CD8-positive, alpha-beta memory T cell (primary cell): ENCODE measurements at places on chromosomes 12 and 14. TPM values are rescaled to one million over a fixed set of nuclear protein-coding genes. Genes with fewer than 3 reads are reported as not detected.

Gene OR4N2
- not detected for total RNA-seq

Gene ATXN7L3B
- total RNA-seq: 22.5 TPM

Gene FAM161B
- total RNA-seq: 1.7 TPM

Gene AMHR2
- total RNA-seq: not detected

Gene NRXN3
- total RNA-seq: not detected

Gene TMEM121
- total RNA-seq: 17.1 TPM

Gene KLRG1
- total RNA-seq: 11.5 TPM

DNA sequence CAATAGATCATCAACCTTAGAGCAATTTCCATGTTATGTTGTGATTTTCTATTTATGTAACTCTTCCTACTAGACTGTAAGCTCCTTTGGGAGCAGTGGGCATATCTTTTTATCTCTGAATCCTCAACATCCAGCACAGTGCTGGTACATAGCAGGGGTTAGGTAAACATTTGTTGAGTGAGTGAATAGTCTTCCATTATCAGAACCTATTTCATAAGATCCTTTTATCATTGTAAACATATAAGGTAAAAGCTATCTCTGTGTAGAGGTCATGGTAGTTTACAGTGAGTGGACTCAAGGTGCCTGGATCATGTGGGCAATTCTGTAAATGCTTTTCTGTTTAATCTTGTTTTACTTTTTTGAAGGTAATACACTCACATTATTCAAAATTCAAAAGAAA lies 15.1 kb downstream of the FKBP11 start:
- H3K27ac ChIP-seq: no peak overlapping the region
- H3K27me3 ChIP-seq: no peaks in the 10 kb centered on the region
- no peaks in the 10 kb centered on the region for H3K4me1 ChIP-seq
- no peaks in the 10 kb centered on the region for H3K36me3 ChIP-seq
- no peak for DNase-seq
- H3K4me3 ChIP-seq: no peak overlapping the region

DNA sequence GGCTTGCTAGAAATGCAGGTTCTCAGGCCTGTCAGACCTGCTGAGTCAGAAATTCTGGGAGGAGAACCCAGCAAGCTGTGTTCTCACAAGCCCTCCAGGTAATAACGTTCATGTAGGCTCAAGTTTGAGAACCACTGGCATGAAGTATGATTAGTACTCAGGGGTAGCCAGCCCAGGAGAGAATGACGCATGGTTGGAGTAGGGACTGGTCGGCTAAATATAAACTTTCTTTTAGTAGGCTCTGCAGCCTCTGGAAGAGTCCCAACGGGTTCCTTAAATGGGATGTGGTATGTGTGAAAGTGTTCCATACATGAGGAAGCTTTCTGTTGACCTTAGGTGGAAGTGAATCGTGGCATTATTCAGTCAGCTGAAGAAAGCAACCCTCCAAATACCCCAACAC lies 209.3 kb downstream of the SLC41A2 start:
- no peaks in the 10 kb centered on the region for H3K27me3 ChIP-seq
- no peaks in the 10 kb centered on the region for H3K36me3 ChIP-seq
- H3K4me3 ChIP-seq: no peak overlapping the region
- no peak for DNase-seq

DNA sequence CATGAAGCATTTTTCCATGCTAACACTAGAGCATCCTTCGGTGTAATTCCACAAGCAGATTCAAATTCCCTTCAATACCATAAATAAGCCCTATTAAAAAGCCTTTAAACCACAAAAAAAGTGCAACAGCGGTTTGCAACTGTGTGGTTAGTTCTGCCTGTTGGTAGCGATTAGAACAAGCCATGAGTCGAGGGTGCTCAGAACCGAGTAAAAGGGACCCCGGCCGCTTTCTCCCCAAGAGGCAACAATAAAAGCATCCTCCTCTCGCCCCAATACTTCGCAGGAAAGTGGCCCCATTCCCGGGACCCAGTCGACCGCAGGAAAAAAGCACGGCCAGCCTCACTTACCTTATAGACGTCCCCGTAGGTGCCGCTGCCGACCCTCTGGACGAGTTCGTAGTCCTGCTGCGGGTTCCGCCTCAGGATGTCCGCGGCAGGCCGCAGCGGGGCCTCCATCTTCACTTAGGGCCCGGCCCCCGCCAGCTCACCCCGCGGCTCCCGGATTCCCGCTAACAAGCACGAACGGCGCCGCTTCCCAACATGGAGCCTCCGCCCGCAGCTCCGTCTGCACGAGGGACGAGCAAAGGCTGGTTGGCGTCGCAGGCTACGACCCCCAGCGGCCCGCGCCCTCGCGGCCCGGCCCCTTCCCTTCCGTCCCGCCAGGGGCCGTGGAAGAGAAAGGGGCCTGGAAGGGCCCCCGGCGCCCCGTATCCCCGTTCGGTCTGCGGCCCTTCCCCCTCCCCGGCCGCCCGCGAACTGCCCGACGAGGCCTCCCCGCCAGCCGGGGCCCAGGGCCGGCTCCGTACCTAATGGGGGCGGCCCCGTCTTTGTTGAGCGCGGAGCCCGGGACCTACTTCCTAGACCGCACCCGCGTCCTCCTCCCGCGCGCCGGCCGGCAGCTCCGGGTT lies 521 bp downstream of the MAP4K5 start:
- DNase-seq: no peak
- no peaks in the 10 kb centered on the region for H3K27me3 ChIP-seq
- peak overlapping the region; percentile 66 for H3K27ac ChIP-seq
- H3K36me3 ChIP-seq: no peaks in the 10 kb centered on the region
- peak overlapping the region; percentile 74 for H3K4me3 ChIP-seq

- no peaks in the 10 kb centered on the region for H3K27me3 ChIP-seq
- H3K36me3 ChIP-seq: no peaks in the 10 kb centered on the region
- H3K27ac ChIP-seq: no peak overlapping the region
- H3K4me1 ChIP-seq: no peaks in the 10 kb centered on the region
- H3K4me3 ChIP-seq: no peak overlapping the region
These were observed 125.0 kb upstream of the PZP start for GRCh38 chr12:9333161-9333560.

DNA sequence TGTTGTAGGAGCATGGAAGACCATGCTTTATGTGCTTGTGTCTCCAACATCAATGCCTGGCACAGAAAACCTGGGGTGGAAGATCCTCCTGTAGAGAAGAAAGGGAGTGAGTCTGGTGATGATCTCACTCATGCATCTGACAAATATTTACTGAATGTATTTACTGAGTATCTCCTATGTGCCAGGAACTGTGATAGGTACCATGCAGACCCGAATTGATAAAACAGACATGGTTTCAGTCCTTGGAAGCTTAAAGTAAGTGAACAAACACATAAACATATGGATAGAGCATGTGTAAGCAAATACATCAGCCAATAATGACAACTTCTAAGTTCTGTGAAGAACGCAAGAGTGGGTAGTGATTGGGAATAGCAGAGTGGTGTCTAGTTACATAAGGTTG lies 117.0 kb upstream of the CCDC198 start:
- H3K36me3 ChIP-seq: no peaks in the 10 kb centered on the region
- H3K27me3 ChIP-seq: no peaks in the 10 kb centered on the region
- no peak overlapping the region for H3K27ac ChIP-seq
- no peaks in the 10 kb centered on the region for H3K4me1 ChIP-seq

DNA sequence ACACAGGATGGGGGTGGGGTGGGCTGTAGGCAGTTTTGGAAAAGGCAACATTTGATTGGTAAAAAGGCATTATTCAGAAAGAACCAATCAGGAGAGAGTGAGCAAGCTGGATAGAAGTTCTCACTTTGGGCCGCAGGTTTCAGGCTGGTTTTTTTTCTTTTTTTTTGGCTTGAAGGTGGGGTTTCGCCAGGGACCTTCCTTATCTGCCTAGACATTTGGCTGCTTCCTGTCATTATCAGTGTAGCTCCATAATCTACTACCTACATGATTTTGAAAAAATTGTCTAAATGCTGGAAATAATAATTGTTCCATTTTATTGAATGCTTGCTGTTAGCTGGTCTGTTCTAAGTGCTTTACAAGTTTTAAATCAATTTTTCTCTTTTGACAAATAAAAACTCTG lies 649.0 kb downstream of the TMTC2 start:
- H3K27ac ChIP-seq: no peak overlapping the region
- H3K4me3 ChIP-seq: no peak overlapping the region
- no peak for DNase-seq
- no peaks in the 10 kb centered on the region for H3K27me3 ChIP-seq
- H3K36me3 ChIP-seq: no peaks in the 10 kb centered on the region

DNA sequence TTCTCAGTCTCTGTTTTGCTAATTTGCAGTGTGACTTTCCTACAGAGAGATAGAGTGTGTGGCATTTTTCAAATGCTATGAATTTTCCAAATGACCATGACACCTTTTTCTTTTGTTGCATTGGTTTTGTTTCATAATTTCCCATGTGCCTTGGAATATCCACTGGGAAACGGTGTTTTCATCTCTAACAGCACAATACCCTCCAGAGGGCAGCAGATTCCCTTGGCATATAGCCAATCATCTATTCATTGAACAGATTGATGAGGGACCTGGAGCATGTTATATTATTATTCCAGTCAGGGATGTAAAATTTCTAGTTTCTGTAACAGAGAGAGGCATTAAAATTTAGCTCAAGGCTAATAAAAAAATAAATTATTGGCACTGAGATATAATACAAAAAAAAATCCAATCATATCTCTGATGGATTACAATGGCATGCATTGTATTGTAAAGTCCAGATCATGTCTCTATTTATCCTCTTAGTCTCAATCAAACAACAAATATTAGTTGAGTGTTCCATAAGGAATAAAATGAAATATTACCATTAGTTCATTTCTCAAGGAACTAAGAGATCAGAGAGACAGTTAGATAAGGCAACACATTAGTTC lies 29.6 kb upstream of the NTN4 start:
- DNase-seq: no peak
- no peak overlapping the region for H3K27ac ChIP-seq
- no peaks in the 10 kb centered on the region for H3K4me1 ChIP-seq
- no peaks in the 10 kb centered on the region for H3K27me3 ChIP-seq
- no peak overlapping the region for H3K4me3 ChIP-seq

DNA sequence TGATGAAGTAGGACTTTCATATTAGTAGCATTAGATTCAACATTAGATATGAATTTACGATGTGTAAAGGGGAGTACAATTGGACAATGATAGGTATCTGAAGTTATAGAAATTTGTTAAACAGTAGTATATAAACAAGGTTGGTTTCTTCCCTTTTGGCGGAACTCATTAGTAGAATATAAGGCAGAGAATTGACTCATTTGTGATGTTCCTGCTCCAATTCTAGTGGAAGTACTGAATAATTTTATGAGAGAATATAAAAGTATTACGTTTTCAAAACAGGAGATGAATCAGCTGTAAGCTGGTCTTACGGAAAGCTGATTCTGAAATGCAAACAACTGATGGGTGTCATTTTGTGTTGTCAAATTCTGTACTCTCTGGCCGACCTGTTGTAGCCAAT lies 13.4 kb downstream of the ZC3H14 start:
- no peak overlapping the region for H3K4me3 ChIP-seq
- peaks cover 33% of the 10 kb centered on the region for H3K36me3 ChIP-seq
- no peaks in the 10 kb centered on the region for H3K27me3 ChIP-seq
- no peak for DNase-seq

DNA sequence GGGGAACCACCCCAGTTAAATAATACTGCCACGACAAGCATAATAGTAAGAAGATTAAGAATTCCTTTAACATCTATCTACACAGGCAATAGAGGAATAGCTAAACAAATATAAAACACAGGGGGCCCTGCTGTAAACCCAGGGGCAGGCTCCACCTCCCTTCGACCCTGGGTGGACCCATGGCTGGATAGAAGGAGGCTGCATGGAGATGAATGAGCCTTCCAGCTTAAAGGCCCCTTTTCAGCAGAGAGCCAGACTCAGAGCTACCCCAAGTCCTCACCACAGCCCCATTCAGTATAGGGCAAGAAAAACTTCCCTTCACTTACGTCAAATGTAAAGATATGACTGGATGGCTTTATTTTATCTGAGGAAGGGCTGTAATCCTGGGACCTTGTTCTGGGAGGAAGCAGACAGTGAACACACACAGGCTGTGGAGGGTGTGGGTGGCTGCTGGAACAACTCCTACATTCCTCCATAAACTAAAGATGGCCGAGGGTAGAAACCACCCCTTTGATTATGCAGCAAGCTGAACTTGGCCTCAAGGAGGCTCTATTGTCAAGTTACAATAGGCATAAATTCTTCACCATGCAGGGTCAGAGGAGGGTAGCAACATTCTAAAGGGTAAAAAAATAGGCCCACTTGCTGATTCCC lies 30.4 kb downstream of the NUAK1 start:
- DNase-seq: no peak
- no peaks in the 10 kb centered on the region for H3K4me1 ChIP-seq
- H3K27me3 ChIP-seq: no peaks in the 10 kb centered on the region
- H3K36me3 ChIP-seq: no peaks in the 10 kb centered on the region

DNA sequence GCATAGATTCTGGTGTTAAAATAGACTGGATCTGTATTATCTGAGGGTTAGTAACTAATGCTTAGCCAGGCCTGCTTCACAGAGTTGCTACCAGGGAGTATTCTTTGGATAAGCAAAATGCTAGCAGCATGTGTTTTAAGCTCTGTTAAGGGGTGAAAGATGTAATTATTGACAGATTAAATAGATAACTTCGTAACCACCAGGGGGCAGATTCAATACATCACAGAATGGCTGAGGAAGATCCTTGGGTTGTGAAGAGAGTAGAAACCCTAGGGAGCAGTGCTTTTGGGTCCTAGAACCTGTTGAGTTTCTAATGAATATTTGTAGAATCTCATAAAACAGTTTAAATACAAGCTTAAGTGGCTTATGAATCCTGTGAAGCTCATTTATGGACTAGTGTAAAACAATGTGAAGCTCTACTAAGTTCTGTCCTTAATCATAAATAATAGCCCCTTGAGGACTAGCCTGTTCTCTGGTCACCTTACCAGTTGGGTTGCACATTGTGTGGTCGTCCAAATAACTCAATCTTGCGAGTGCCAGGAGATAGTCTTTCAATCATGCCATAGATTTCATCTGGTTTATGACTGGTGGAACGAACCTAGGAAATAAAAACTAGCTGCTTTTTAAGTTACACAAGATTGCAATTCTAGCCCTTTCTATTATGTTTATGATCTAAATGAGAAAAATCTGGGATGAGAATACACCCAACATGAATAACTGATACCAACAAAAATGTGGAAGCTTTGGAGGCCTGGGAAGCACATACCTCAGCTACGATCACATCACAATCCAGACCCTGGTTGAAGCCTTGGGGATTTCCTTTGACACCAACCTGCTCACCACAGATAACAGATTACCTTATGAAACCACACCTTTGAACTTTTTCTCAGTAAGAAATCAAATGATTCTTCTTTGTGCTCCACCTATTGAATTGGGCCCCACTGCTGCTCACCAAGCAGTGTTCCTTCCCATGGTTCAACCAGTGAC lies 12.3 kb downstream of the METTL3 start:
- no peak overlapping the region for H3K27ac ChIP-seq
- peaks cover 74% of the 10 kb centered on the region for H3K36me3 ChIP-seq
- peaks cover 13% of the 10 kb centered on the region for H3K4me1 ChIP-seq
- DNase-seq: peak; percentile 39
